Stromal cell of bone marrow (primary cell): ENCODE measurements at places on chromosomes 1 and 21.

GRCh38 chr1:117290890-117291289 is 76.4 kb upstream of the MAN1A2 start:
- no peak for DNase-seq

- no peak for DNase-seq
Observed at GRCh38 chr1:236275586-236275985, 6.2 kb downstream of the ERO1B start.

GRCh38 chr1:151494741-151495281 is 16.4 kb upstream of the CGN start:
- peak; percentile 11 for DNase-seq

- DNase-seq = peak; percentile 17
Observed at GRCh38 chr1:196438329-196438728, 169.9 kb downstream of the KCNT2 start.

GRCh38 chr1:21385022-21385421 is 54.9 kb upstream of the NBPF3 start:
- no peak for DNase-seq

DNA sequence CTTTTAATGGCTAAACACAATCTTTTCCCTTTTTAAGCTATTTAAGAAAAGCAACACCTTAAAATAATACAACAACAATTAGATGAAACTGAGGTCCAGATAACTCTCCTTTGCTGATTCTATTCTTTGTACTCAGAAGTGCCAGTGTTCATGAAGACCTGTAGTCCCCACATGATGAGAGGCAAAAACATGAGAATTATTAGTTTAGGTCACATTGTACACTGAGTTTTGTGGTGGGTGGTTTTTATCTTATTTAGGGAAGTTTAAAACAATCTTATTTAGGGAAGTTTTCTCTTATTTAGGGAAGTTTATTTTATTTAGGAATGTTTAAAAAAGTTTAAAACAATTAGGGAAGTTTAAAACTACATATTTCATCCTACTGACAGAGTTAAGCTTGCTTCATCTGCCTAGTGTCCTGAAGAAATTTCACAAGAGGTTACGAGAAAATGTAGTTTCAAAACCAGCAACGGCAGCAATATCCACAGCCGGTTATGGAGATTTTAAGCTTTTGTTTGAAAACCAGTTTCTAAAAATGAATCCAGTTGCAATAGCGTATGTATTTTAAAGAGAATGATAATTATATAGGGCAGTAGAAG is 7.8 kb upstream of the OR14I1 start:
- DNase-seq = no peak

DNA sequence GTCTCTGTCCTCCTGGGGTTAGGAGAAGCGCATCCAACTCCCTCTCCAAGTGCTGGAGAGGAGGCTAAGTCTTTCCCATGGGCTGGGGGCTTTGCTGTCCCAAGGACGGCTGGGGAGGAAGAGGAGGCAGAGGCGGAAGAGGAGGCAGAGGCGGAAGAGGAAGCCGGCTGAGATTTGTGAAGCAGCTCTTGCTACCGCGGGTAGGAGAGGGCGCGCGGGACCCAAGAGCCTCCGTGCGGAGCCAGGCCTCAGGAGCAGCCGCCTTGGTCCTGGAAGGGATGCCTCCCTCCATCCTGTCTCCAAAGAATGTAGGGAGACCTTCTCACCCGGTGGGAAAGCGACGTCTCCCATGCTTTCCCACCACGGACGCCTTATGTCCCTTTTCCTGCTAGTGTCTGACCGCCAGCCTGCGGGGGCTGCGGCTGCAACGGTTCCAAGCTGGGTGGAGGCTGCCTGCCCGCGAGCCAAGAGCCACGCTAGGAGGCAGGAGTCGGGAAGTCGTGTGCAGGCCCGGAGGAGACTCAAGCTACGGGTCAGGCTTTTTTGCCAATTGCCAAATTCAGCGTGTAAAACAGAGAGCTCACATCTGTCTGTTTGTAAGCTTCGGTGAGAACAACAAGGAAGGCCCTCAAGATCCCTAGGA is 320.3 kb downstream of the FAM72C start:
- DNase-seq = no peak

DNA sequence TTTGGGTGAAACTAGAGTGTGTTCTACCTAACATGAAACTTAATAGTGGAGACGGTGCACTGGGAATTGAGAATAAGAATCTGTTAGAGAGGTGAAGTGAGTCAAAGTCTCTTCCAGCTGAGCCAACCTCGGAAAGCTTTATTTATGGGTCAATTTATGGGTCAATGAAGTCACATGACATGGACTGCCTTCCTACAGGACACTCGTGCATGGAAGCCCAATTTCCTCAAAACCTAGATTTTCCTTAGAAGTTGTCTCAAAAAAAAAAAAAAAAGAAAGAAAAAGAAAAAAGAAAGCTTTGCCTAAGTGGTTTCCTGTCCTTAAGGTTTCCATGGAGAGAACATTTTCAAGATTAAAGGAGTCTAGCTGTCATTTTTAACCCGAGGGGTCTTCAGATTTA is 26.7 kb downstream of the CACHD1 start:
- DNase-seq = no peak

DNA sequence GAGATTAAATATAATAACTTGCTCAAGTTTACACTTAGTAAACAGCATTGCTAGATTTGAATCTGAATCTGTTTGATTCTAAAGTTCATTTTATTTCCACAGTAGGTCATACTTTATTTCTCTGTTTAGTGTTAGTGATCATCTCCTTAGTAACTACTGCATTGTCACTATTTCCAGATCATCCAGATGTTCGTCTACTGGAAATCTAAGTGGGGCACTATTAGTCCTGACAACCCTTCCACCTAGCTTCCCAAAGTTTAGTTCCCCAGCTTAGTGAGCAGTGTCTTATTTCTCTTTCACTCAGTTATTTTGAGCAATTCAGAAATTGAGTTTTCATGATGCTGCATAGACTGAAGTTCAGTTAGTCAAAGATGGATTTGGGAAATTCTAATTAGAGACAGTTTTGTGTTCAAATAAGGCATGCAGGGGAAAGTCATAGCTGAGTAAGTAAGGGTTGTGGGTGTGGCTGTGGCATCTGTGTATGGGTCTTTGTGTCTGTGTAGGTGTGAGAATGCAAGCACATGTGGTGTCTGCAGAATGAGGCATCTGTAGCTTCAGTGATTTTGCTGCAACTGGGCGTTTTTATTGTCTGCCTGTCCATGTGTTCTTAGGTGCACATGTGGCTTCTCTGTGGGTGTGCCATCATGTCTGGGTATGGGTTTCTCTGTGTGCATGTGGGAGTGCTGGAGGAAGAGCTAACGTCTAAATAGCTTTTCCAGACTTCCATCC is 107.3 kb downstream of the NTMT2 start:
- no peak for DNase-seq

DNA sequence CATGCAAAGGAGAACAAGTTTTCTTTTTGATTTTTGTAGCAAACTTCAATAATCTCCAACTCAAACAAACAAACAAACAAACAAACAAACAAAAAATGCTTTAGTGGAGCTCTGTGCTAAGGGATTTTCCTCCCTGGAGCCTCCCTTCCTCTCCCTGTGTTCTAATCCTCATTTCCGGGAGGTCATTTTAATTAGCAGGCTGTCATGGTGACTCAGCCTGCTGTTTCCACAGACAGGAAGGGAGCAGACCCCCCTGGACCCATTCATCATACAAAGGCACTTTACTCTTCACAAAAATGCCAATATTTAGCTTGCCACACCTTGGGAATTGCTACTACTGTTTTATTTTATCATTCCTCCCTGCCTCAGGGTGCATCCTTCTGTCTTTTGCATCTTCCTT is 61.0 kb upstream of the SPATA6 start:
- DNase-seq = no peak

GRCh38 chr1:50368179-50369007 is 54.9 kb downstream of the DMRTA2 start:
- no peak for DNase-seq

- no peak for DNase-seq
Observed at GRCh38 chr1:94697839-94698238, 122.3 kb upstream of the SLC44A3 start.

- DNase-seq = no peak
Observed at GRCh38 chr1:163082971-163083370, 13.8 kb downstream of the RGS4 start.

DNA sequence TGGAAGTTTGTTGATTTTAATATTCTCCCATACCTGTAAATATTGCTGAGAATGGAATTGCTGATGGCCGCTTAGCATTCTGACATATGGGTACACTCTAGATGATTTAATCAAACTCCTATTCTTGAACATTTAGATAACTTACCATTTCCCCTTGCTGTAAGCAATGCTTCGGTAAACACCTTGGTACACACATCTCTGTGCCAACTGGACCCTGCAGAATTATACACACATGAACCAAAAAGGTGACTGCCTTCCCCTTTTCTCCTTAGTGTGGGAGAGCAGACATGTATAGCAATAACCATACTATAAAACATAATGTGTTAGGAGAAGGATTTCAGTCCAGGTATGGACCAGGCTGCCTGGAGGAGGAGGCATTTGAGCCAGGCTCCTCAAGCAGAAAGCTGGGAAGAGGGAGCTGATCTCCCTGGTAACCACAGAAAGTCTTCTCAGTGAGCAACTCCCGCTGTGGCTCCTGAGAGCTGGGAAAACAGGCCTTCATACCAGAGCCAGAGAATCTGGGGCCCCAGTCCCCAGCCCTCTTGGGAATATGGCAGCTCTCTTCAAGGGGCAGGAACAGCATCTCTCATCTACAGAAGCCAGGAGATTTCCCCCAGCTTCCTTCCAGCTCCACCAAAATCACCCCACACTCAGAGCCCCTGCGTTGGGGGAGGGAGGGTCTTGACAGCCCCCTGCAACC is 33.9 kb upstream of the CSF1 start:
- no peak for DNase-seq

GRCh38 chr1:169859001-169859400 is 34.7 kb downstream of the SCYL3 start:
- DNase-seq = no peak

GRCh38 chr1:50873458-50874187 is 86.4 kb downstream of the FAF1 start:
- peak; percentile 3 for DNase-seq

DNA sequence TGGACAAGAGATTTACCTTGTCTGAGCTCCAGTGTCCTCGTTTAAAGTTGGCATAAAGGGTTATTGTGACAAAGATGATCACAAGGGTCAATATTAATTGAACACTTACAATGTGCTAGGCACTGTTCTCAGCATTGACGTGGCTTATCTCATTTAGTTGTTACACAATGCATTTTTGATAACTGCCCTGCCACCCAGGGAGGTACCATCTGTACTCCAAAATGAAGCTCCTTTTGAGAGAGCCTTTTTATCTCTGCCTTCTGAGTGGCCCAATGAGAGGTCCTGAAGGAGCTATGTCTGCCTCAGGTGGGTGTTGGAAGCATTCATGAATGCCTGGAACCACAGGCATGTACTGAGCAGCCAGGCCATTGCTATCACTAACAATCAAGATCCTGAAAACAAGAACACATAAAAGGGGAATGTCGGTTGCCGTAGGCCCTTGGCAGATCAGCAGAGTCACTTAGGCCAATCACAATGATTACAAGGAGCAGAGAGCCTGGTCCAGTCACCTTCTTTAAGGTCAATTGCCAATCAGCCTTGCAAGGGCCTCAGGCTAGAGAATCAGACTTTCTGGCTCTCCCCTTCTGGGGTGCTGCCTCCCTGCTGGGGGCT is 78.5 kb downstream of the NMNAT2 start:
- no peak for DNase-seq

- no peak for DNase-seq
Observed at GRCh38 chr1:203493901-203494300, at the start of gene OPTC. Gene OPTC, plus strand, starts transcription at chr1:203494153. Its CDS starts 1,853 bp downstream, at chr1:203496006.

DNA sequence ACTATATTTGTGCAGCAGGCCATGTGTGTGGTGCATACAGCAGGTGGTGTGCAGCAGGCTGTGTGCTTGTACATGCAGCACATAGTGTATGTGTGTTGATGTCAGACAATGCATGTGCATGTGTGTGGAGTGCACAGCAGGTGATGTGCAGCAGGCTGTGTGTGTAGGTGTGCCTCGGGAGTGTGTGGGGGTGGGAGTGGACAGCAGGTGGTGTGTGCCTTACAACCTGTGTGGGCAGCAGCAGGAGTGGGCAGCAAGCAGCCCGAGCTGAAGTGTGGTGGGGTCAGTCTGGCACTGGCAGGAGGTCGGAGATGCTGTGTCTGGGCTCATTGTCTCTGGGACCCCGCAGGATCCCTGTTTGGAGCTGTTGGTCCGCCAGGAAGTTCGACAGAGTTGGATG is 29.6 kb downstream of the PTPRF start:
- DNase-seq = no peak

DNA sequence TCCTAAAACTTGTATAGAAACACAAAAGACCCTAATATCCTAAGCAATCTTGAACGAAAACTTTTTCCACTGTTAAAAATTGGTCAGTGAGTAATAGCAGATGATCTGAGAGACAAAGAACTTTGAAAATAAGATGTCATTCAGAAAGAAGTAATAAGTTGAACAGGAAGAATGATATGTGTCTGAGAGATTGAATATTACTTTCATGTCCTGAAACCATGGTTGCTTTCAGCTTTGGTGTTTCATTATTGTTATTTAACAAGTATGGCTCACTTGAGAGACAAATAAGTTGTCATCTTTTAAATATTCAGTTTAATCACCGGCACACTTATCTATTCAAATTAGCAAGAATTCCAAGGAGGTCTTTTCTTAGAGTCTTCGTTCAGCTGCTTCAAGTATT is 11.4 kb downstream of the PRKACB start:
- no peak for DNase-seq

DNA sequence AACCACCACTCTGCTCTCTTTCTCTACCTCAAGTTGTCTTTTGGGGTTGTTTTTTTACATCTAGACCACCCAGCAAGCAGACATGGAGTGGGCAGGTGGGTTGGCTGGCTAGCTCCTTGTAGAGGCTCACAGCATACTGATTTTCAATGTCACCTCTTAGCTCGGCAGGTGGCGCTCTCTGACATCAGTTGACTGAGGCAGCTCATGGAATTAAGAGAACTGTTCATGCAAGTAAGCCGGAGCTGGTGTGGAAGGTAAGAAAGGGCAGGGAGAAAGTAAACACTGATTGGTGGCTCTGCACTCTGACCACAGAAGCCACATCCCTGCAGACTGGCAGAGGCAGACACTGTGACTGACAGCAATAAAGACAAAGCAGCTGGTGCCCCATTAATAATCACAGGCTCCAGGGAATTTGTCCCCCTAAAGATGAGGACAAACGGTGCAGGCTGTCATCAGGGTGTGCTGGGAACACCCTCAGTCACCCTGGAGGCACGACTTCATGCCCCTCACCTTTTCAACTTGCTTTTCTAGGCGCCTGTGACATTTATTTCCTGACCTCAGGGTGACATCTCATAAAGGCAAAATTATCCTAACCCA is 226.8 kb downstream of the LMX1A start:
- DNase-seq = peak; percentile 9

GRCh38 chr1:7538849-7539768 is 232.0 kb upstream of the VAMP3 start:
- no peak for DNase-seq

GRCh38 chr1:174297351-174297750 is 138.0 kb downstream of the RABGAP1L start:
- DNase-seq = no peak

GRCh38 chr1:65069011-65069565 is 78.9 kb upstream of the AK4 start:
- no peak for DNase-seq

GRCh38 chr1:180232521-180233043 is 2.5 kb downstream of the LHX4 start:
- no peak for DNase-seq
